Neuronal stem cell (in vitro differentiated cells): ENCODE measurements at places on chromosomes 2 and 18.

GRCh38 chr2:30341500-30342267, 105.4 kb upstream of the LCLAT1 start:
- no peak for DNase-seq
- H3K27ac ChIP-seq: no peak overlapping the region
- H3K27me3 ChIP-seq: no peaks in the 10 kb centered on the region

DNA sequence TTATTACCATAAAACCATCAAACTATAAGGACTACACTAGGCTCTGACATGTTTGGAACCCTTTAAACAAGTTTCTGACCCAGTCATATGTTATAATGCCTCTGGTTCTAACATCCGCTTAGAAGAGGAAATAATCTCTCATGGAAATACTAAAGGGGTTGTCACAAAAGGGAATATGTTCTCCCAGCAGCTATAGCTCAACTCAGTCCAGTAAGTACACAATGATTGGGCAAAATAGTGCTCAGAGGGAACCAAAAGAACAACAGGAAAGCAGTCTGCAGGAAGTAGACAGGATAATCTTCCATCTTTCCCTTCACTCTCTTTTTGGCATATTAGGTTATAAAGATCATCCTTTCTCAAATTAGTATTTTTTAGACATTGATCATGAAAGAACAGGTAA, 4.3 kb downstream of the SRBD1 start:
- no peak for DNase-seq
- no peak overlapping the region for H3K27ac ChIP-seq
- no peaks in the 10 kb centered on the region for H3K4me1 ChIP-seq
- no peaks in the 10 kb centered on the region for H3K27me3 ChIP-seq
- peaks cover 30% of the 10 kb centered on the region for H3K36me3 ChIP-seq

DNA sequence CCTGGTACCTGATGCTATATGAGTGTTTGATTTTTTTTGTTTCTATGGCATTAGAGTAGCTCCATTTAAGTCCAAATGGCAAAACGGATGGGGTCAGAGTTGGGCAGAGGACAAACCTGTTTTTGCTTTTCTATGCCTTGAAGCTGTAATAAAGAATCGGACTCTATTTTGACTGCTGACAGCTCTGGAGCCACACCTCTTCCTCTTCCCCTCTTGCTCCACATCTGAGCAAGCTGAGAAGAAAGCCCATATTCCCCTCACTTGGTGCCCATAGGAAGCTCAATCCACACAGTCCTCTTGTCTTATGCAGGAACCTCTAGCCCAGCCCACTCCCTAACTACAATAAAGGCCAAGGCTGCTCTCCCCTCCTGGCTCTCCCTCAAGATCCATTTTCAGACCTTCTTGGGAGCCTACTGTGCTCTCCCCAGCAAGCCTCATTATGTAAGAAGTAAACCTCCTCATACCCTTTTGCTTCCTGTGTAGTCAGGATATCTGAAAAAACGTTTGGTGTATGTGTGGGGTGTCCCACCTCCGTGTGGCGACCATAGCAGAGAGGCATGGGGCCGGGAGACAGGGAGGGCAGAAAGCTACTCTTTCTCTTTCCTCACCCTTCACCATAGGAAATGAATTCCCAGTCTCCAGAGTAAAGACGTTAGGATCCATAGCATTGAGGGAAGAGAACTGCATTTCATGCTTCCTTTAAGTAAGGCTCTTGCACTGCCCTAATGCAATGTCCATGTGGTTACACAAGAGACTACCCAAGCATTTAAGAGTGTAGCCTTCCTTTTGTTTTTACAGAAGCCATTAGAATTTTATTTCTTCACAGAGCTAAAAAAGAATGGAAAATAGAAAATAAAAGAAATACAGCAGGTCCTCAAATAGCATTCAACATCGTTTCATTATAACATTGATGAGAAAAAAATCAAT, 41.9 kb upstream of the RAPGEF4 start:
- no peak for DNase-seq
- H3K4me1 ChIP-seq: no peaks in the 10 kb centered on the region
- no peaks in the 10 kb centered on the region for H3K27me3 ChIP-seq
- H3K4me3 ChIP-seq: no peak overlapping the region

DNA sequence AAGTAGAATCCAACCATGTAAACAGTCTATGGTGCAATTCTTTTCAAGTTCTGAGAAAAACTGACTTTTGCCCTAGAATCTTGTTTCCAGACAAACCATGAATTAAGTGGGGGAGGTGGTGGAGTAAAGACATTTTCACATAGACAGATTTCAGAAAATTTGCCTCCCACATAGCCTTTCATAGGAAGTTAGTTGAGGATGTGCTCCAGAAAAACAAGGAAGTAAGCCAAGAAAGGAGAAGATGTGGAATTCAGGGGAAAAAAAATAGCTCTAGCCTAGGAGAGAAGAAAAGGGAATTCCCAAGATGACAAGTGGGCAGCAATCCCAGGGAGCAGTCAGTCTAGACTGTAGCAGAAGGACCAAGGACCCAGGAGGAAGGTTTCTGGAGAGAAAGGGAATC, 17.4 kb downstream of the RUFY4 start:
- no peaks in the 10 kb centered on the region for H3K36me3 ChIP-seq
- H3K4me1 ChIP-seq: no peaks in the 10 kb centered on the region
- no peak overlapping the region for H3K27ac ChIP-seq
- no peak for DNase-seq
- H3K4me3 ChIP-seq: no peak overlapping the region

DNA sequence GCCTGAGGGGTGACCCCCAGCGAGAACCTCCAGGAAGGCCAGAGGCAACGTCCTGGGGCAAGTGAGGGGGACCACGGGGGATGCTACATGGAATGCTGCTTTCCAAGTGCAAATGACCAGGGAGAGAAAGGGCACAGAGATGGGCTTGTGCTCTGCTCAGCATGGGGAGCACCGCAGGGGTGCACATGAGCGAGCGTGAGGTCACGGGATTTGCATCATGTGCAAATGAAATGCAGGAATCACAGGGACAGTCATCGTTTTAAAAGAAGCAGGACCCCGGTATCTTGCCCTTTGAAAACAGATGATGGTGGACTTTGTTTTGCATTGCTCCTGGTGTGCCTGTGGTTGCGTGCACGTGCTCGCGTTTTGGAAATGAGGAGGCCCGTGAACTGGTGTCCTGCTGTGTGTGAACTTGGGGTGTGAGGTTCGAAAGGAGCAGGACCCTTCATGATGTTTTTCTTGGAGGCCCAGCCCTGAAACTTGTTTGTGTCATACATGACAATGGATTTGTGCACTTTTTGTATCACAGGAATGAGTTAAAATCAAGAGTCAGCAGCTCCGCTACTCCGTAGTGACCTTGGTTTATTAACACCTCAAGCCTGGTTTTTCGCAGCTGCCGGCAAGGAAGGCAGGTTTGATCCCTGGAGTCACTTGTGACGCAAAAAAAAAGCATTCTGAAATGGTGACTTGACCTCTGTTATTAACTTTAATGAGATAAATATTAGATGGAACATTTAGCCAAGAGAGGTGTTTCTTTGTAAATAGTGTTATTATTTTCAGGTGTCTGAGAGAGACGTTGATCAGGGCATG, 234.5 kb downstream of the LDLRAD4 start:
- H3K4me3 ChIP-seq: no peak overlapping the region
- peaks cover 42% of the 10 kb centered on the region for H3K27me3 ChIP-seq
- DNase-seq: no peak
- H3K27ac ChIP-seq: no peak overlapping the region
- peaks cover 7% of the 10 kb centered on the region for H3K4me1 ChIP-seq

GRCh38 chr2:85397925-85398331, 12.2 kb downstream of the CAPG start:
- DNase-seq: no peak
- H3K36me3 ChIP-seq: no peaks in the 10 kb centered on the region
- no peaks in the 10 kb centered on the region for H3K27me3 ChIP-seq
- H3K4me3 ChIP-seq: no peak overlapping the region
- no peak overlapping the region for H3K27ac ChIP-seq

DNA sequence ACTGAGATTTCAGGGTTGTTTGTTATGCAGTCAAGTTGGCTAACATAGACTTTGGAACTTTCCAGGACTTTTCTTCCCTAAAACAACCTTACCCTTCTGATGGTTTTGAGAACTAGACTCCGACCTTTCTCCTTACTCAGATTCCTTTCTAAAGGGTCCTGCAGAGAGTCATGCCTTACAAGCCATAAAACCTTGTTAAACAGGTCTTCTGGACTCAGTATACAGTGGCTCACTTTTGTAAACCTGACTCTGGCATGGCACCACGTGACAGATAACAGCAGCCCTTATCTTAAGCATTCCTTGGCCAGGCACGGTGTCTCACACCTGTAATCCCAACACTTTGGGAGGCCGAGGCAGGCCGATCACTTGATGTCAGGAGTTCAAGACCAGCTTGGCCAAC, 253.2 kb upstream of the RAB6C start:
- H3K27me3 ChIP-seq: no peaks in the 10 kb centered on the region
- H3K4me1 ChIP-seq: no peaks in the 10 kb centered on the region
- H3K4me3 ChIP-seq: no peak overlapping the region
- DNase-seq: no peak

- H3K27me3 ChIP-seq: no peaks in the 10 kb centered on the region
- H3K4me1 ChIP-seq: no peaks in the 10 kb centered on the region
- no peak overlapping the region for H3K4me3 ChIP-seq
- H3K27ac ChIP-seq: no peak overlapping the region
Measured at GRCh38 chr2:43473767-43474166, 122.1 kb downstream of the THADA start.

GRCh38 chr2:31227110-31227509, 6.8 kb upstream of the EHD3 start:
- DNase-seq: no peak
- no peak overlapping the region for H3K4me3 ChIP-seq
- no peaks in the 10 kb centered on the region for H3K36me3 ChIP-seq
- H3K4me1 ChIP-seq: no peaks in the 10 kb centered on the region
- H3K27ac ChIP-seq: no peak overlapping the region
